PC-3 (cell line): ENCODE measurements at places on chromosomes 6 and 20. TPM values are rescaled to one million over a fixed set of nuclear protein-coding genes. Genes with fewer than 3 reads are reported as not detected.

- no peaks in the 10 kb centered on the region for H3K36me3 ChIP-seq
- H3K27ac ChIP-seq: no peak overlapping the region
- DNase-seq: no peak
- no peak overlapping the region for H3K4me3 ChIP-seq
- no peaks in the 10 kb centered on the region for H3K27me3 ChIP-seq
- peaks cover 15% of the 10 kb centered on the region for H3K4me1 ChIP-seq
These were observed 19.7 kb upstream of the UST start for GRCh38 chr6:148727104-148727503.

GRCh38 chr6:37916675-37917074, 97.1 kb downstream of the ZFAND3 start:
- no peak overlapping the region for H3K27ac ChIP-seq
- H3K27me3 ChIP-seq: no peaks in the 10 kb centered on the region
- no peak overlapping the region for H3K4me3 ChIP-seq
- DNase-seq: no peak
- peaks cover 30% of the 10 kb centered on the region for H3K4me1 ChIP-seq
- no peaks in the 10 kb centered on the region for H3K36me3 ChIP-seq

DNA sequence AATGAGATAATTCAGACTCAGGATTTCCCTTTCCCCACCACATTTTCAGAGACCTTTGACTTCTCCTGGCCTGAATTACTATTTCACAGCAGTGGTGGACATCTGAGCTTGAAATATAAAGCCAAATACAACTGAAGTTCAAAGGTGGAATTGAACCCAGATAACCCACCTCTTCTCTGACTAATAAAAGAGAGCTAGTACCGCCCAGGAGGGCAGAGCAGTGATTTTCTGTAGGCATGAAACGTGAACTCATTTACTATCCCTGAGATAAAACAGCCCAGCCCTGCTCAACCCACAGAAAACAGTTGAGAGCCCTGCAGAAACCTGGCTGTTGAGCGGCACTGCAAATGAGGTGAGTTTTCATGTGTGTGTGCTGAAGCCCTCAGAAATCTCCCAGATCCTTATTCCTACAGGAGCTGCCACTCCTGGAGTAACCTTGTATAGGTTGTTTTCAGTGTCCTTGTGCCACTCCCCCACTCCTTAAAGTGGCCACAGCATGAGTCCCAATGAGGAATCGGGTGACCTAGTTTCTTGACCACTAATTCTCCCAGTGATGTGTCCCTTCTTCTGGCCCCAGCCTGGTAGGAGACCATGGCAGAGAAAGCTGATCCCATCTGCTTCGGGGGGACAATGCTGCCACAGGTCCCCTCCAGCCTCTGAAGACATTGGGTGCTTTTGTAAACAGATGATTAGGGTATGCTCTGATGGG, 99.2 kb downstream of the NOL4L start:
- H3K27me3 ChIP-seq: no peaks in the 10 kb centered on the region
- H3K4me1 ChIP-seq: peaks cover 11% of the 10 kb centered on the region
- H3K4me3 ChIP-seq: no peak overlapping the region
- no peaks in the 10 kb centered on the region for H3K36me3 ChIP-seq
- DNase-seq: no peak
- H3K27ac ChIP-seq: no peak overlapping the region

- peak overlapping the region; percentile 60 for H3K27ac ChIP-seq
- H3K4me3 ChIP-seq: 0 out of 2 replicates have a peak overlapping the region, but pooled peaks have one; percentile 13
- peaks cover 29% of the 10 kb centered on the region for H3K4me1 ChIP-seq
- H3K36me3 ChIP-seq: no peaks in the 10 kb centered on the region
These were observed 38.3 kb upstream of the ATXN1 start for GRCh38 chr6:16799279-16800193.

GRCh38 chr6:74976701-74977100, 229.2 kb downstream of the COL12A1 start:
- H3K36me3 ChIP-seq: no peaks in the 10 kb centered on the region
- H3K4me1 ChIP-seq: no peaks in the 10 kb centered on the region
- no peak overlapping the region for H3K4me3 ChIP-seq
- H3K27me3 ChIP-seq: no peaks in the 10 kb centered on the region
- H3K27ac ChIP-seq: no peak overlapping the region
- DNase-seq: no peak

DNA sequence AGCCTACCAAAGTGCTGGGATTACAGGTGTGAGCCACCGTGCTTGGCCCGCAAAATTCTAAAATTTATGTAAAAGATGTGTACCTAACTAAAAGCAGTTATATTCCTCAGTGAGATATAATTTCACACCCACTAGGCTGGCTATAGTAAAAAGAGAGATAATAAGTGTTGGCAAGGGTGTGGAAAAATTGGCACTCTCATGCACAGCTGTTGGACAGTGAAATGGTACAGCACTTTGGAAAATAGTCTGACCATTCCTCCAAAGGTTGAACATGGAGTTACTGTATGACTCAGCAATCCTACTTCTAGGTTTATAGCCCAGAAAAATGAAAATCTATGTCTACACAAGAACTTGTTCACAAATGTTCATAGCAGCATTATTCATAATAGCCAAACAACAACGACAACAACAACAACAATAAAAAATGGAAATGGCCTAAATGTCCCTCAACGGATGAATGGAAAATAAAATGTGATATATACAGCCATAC, 13.9 kb downstream of the C6orf15 start:
- no peaks in the 10 kb centered on the region for H3K27me3 ChIP-seq
- H3K36me3 ChIP-seq: no peaks in the 10 kb centered on the region
- H3K4me3 ChIP-seq: no peak overlapping the region
- H3K27ac ChIP-seq: no peak overlapping the region

GRCh38 chr6:122404444-122404843, 5.0 kb downstream of the HSF2 start:
- no peaks in the 10 kb centered on the region for H3K27me3 ChIP-seq
- no peak for DNase-seq
- H3K27ac ChIP-seq: no peak overlapping the region
- no peak overlapping the region for H3K4me3 ChIP-seq
- peaks cover 10% of the 10 kb centered on the region for H3K4me1 ChIP-seq

GRCh38 chr6:109340811-109341210, 41.5 kb downstream of the CD164 start:
- no peak overlapping the region for H3K4me3 ChIP-seq
- peaks cover 47% of the 10 kb centered on the region for H3K4me1 ChIP-seq
- DNase-seq: no peak
- H3K36me3 ChIP-seq: no peaks in the 10 kb centered on the region

DNA sequence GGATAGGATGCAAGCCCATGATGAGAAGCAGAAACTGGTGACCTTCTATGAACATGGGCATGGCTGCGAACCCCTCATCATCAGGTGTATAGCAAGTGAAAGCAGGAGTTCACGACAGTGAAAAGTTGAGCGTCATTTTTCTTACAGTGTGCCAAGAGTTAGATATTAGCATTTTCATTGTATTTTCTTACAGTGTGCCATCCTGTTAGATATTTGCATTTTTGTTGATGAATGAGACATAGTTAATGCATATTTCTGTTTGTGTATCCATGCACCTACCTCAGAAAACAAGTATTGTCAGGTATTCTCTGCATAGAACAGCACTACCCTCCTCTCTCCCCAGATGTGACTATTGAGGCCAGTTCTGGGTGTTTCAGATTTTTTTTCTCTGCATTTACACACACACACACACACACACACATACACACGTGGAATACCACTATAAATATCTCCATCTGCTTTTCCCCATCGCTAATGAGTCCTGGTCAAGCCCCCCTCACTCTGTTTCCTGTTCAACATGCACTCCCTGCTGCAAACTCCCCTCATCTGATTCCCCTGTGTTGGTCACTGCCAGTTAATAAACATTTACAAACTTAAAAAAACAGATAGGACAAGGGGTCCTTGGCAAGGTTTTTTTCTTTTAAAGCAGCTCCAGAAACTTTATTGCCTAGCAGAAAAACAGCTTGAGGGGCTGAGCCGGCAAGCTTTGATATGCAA, 41.7 kb downstream of the PLN start:
- no peak overlapping the region for H3K27ac ChIP-seq
- DNase-seq: no peak

ABCC10 gene
- 23.1 and 40.5 TPM in 2 replicates for total RNA-seq

GABRR1 gene
- total RNA-seq: not detected in 2 replicates

C4A gene
- 2.2 and 3.6 TPM in 2 replicates for total RNA-seq

DPPA5 gene
- not detected in 2 replicates for total RNA-seq

MATN4 gene
- total RNA-seq: 0.33 TPM in 1 of 2 replicates, not detected in the other
